MG63 (cell line): ENCODE measurements at places on chromosomes 1 and 21. TPM values are rescaled to one million over a fixed set of nuclear protein-coding genes. Genes with fewer than 3 reads are reported as not detected.
A peak's percentile ranks its signal among the peaks of the same experiment; 100 is the strongest.

BCAN gene
- not detected in 2 replicates for total RNA-seq

ASAP3 gene
- total RNA-seq, result 8.4 and 17.3 TPM in 2 replicates

KCND3 gene
- total RNA-seq, result 0.07 and 0.10 TPM in 2 replicates

LCE1D gene
- total RNA-seq, result not detected in 2 replicates

RPS6KA1 gene
- 10.1 and 10.2 TPM in 2 replicates for total RNA-seq

ACTL8 gene
- 0.20 TPM in 1 of 2 replicates, not detected in the other for total RNA-seq

DNA sequence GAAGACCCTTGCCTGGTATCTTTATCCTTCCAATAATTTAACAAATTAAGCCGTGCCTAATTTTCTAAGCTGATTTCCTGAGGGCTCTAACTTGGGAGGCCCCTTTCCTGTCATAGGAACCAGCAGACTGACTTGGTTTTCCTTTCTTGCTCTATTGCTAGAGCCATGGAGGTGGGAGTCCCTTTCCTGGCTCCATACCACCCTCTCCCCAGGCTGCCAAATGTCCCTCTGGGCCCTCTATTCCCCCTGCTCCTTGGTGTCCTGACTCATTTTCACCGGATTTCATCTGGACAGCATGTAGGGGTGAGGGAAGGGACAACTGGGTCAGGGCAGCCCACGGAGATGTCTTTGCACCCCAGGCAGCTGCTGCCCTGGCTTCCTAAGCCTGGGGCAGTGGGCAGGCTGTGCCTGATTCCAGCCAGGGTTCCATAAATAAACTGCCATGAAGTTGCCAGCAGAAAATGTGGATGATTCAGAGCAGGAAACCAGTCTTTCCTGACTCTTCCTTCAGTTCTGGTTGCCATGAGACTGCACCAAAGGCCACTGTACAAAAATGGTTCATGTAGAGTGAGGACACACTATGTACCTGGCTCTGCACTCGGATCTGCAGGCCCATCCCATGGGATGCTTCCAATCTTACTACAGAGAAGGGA is 38.0 kb upstream of the SERBP1 start:
- peak; percentile 76 for DNase-seq

DNA sequence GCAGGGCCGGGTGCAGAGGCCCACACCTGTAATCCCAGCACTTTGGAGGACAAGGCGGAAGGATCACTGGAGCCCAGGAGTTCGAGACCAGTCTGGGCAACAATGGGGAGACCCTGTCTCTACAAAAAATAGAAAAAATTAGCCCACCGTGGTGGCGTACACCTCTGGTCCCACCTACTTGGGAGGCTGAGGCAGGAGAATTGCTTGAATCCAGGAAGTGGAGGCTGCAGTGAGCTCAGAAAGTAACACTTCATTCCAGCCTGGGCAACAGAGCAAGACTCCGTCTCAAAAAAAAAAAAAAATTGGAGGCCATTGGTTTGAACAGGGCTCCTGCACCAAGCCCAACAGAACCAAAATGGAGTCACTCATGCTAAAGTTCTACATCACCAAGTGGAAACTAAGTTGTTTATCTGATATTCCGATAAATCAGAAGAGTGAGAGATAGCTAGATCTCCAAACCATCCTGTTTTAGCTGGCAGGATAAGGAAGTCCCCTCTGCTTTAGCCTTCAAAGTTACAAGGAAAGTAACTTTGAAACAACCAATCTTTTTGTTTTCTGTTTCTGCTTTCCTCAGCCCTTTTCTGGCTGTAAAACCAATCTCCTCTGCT is 766 bp upstream of the LSM10 start:
- no peak for DNase-seq

DNA sequence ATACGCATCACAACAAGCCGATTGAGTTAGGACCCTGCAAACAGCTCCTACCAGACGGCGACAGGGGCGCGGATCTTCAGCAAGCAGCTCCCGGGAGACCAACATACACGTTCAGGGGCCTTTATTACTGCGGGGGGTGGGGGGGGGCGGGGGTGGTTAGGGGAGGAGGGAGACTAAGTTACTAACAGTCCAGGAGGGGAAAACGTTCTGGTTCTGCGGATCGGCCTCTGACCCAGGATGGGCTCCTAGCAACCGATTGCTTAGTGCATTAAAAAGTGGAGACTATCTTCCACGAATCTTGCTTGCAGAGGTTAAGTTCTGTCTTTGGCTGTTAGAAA is 162.0 kb downstream of the RUNX1 start:
- no peak for DNase-seq

GRCh38 chr1:88276163-88276562 is 407.9 kb upstream of the PKN2 start:
- no peak for DNase-seq

- DNase-seq, result no peak
Observed at GRCh38 chr1:75129983-75130789, 4.0 kb upstream of the LHX8 start.

GRCh38 chr1:29703596-29704370 is 467.5 kb downstream of the PTPRU start:
- DNase-seq, result peak; percentile 35

- DNase-seq, result peak; percentile 29
Observed at GRCh38 chr1:25549273-25550154, 6.1 kb downstream of the LDLRAP1 start.

DNA sequence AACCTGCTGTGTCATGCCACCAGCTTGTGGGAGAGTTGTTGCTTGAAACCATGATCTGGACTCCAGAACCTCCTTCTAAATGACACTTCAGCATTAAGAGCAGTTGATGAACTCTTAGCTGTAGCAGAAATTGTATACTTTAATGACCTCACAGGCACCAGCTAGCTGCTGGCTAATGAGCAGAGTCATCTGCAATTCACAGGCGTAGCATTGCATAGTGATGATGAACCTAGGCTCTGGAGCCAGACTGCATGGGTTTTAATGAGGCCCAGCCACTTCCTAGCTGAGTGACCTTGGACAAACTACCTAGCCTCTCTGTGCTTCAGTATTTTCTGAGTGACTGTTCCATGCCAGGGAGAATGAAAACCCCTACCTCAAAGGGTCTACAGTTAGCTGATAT is 407.1 kb downstream of the LMO4 start:
- DNase-seq, result no peak

- no peak for DNase-seq
Observed at GRCh38 chr21:45227735-45228134, 60.0 kb downstream of the POFUT2 start.

DNA sequence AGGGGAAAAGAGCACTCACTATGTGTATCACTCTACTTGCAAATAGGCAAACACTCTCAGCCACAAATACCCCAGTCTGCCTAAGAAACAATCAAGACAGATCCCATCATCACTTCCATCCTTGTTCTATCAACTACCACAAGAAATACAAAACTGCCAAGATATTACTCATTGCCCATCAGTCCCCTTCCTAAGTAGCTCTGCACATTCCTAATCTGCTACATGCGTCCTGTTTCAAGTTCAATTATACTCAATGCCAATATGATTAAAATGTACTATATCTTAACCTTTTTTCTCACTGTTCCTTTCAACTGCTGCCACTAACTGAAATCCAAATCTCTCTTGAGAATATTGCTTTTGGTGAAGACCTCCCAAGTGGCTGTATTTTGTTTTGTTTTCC is 1688.4 kb downstream of the PLA2G4A start:
- no peak for DNase-seq

GRCh38 chr1:113998361-113998760 is 19.1 kb downstream of the OLFML3 start:
- peak; percentile 22 for DNase-seq

DNA sequence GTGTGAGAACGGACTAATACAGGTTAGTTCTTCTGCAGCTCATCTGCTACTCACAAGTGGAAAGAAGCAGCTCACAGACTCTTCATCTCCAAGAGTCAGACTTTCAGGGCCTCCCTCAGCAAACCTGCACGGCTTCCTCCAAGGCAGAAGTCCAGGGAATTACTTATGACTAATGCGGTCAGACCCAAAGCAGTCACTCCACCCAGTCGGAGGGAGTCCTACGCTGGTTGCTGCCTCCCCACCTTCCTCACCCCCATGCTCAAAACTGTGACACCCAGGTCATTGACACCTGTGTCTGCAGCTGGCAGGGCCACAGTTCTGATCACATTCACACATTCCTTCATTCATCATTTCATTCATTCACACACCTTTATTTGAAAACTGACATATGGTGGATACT is 38.4 kb upstream of the PRDM2 start:
- DNase-seq, result peak; percentile 79

DNA sequence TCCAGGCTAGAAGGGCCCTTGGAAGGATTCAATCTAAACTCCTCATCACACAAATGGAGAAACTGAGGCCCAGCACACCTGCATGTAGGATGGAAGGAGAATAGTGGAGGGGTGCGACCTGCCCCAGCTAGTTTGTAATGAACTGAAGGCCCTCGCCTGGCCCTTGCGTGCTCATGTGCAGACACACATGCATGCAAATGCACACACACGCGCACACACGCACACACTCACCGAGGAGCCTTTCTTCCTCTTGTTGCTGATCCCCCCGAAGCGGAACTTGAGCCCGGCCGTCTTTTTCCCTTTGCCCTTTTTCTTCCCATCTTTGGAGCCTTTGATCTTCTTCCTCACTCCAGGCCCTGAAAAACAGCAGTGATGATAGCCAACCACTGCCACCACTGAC is 27.9 kb downstream of the CHD5 start:
- DNase-seq, result no peak

- DNase-seq, result no peak
Observed at GRCh38 chr21:16841975-16842695, 670.7 kb upstream of the CXADR start.

DNA sequence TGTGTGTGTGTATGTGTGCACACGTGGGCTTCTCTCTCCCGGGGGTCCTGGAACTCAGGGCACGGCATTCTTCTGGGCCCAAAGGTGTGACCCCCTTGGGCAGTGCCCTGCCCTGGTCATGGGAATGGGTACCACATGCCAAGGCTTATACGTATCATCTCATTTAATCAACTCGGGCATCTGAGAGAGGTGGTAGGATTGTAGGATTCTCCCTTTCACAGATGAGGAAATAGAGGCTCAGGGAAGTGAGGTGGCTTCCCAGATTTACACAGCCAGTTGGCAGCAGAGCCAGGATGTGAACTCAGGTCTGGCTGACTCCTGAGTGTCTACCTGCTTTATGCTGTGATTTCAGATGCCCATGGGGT is 15.2 kb downstream of the MYOM3 start:
- no peak for DNase-seq
